C1 segment of cervical spinal cord (tissue), 14 donors: ENCODE measurements at places on chromosomes 1 and 21.

DNA sequence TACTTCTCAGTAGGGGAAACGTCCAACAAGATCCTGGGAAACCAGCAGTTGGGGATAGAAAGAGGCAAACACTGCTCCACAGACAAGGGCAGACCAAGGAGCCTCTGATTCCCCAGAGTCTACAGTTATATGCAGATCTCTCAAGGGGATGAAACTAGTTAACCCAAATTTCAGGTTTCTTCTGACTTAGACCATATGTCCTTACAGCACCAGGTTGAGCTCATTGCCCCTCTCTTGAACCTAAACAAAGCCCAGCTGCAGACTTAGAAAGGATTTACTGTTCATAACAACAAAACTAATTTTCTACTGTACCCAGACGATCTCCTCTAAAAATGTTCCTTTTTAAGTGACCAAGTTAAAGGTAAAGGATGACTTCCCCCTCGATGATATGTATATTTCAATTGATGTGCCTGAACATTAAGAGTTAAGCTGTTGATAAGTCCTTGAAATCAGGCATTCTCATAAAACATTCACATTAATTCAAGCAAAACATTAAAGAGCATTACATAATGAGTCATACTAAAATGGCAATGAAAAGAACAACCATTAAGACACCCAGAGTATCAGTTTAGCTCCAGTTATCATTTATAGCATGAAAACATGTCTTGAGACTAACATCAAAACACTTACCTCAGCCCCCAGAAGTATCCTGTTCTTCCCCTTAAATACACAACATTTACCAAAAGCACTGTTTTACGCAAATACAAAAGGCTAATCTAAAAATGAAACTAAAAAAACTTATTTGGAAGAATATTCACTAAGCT is 24.1 kb downstream of the SMYD3 start:
- no peak for DNase-seq

DNA sequence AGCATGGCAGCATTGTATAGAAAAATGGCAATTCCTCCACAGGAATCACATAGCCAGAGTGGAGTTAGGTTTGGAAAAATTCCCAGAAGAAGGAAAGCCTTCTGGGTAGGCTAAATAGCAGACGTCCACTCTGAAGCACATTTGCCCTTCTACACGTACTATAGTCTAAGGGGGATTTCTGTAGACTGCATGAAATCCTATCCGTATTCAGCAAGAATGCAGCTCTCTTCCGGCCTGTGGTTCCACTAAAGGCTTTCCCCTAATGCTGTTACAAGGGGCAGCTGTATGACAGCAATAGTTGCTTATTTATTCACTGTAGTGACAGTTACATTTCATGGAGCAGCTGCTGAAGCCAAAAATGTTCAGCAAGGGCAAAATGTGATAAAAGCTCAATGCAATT is 263.6 kb downstream of the RWDD3 start:
- no peak for DNase-seq

DNA sequence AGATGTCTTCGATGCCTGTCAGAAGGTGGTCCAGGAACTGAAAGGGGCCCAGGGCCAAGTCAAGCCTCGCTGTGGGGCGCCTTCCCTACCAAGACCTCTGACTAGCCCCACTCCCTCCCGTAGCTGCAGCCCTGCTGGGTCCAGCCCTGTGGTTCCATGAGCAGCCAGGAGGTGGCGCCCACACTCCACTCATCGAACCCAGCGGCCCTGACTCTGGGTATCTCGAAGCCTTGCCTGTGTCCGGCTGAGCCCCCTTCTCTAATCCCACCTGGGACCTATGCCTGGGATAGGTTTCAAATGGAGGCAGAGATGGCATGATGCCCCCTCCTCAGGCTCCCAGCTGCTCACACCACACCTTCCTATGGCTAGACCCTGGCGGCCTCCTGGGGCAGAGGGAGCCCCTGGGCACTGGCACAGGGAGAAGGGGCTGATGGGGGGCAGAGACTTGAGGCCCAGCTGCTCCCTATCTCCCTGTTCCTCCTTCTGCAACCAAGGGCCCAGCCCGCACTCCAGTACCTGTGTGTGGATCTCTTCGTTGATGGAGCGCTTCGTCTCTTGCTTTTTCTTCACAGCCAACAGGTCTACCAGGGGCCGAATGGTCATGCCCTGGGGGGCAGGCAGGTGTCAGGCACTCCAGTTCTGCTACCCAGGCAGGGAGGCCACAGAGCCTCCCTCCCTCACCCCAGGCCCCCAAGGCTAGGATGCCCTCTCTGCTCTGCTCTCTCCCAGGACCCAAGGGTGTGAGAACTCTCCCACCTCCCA is 52.0 kb downstream of the SLC9A1 start:
- DNase-seq: peak; percentile 44

- DNase-seq: no peak
Observed at GRCh38 chr1:241944300-241944699, 13.3 kb upstream of the BECN2 start.

DNA sequence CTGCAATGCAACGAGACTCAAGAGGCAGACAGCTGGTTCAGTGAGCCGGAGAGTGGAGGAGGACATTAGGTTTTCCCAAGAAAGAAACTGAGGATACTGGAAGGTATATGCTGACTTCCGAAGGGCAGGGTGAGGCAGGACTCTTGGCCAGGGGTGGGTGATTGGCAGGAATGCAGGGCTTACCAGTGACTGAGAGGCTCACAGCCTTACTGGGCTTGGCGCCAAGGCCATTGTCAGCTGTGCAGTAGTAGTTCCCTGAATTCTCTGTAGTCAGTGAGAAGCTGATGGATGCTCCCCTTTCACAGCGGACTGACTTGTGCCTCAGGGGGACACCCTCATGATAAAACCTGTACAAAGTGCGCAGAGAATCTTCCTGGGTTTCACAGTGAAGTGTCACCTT is 9.6 kb downstream of the FCRL5 start:
- DNase-seq: peak; percentile 2

DNA sequence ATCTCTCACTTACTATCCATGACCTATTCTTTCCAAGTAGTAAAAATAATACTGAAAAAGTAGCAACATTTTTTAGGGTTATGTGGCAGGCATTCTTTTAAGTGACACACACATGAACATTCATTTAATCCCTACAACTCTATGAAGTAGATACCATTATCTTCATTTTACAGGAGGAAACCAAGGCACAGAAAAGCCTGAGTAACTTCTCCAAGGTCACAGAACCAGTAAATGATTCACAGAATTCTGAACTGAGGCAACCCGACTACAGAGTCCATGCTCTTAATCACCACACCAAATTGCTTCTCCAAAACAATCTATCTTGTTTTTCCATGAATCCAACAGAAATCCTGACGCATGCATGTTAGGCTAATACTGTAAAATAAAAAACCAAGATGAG is 17.5 kb downstream of the FUBP1 start:
- DNase-seq: no peak

DNA sequence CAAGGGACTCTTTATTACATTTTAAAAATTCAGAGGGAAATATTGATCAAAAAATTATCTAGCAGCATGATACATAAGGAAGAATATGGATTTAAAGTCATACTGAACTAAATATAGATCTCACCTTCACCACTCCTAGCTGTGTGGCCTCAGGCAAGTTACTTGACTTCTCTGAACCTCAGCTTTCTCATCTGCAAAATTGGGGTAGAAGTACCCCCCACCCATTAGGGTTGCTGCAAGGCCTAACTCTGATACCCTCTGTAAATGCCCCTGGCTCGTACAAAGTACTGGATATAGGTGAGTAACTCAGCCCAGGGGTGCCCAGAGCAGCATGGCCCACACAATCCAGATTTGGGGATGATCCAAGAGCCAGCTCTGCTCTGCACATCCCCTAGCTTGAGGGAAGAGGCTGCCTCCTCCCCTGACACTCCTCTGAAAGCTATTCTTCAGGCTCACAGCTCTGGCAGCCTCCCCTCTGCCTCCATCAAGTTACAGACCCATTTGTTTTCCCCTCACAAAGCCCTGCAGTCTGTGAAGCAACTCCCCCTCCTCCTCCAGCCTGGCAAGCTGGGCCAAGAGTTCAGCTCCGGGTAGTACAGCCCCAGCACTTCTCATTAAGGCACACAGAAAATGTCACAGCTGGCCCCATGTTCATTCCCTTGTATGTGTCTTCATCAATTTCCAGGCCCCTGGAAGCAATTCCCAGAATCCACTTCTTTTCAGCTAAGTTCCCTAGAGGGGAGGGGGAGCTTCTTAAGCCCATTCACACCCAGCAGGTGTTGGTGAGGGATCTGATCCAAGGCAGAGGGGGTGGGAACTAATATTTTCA is 143.7 kb downstream of the PLPP3 start:
- peak; percentile 60 for DNase-seq

DNA sequence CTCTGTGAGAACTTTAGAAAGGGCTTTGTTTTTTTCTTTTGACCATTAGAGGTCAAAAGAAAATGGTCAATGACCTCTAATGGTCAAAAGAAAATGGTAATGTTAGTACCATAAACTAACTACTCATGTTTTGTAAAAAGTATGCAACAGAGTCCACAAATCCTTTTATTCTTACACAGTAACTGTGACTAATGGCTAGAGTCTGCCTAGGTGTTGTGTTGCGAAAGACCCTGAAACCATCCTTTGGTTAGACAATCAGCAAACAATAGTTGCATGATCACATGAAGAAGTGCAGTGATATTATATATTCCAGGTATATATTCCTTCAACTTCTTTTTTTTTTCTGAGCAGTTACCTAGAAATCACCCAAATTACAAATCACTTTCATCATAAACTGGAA is 40.9 kb downstream of the NEGR1 start:
- DNase-seq: no peak

DNA sequence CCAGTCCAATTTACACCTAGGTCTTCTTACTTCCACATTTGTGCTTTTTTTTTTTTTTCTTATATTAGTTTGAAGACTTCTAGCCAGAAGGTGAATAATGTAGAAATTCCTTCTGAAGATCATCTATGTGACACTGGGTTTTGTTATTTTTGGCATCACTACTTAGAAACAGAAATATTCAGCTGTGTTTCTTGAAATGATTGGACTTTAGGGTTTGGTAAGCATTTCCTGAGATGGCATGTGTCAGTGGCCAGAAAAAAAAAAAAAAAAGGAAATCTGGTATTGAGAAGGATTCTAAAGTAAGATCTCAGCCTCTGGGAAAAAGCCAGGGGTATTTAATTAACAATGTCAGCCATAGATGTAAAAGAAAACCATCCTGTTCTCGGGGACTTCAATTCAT is 43.4 kb upstream of the LRRC8C start:
- DNase-seq: no peak

DNA sequence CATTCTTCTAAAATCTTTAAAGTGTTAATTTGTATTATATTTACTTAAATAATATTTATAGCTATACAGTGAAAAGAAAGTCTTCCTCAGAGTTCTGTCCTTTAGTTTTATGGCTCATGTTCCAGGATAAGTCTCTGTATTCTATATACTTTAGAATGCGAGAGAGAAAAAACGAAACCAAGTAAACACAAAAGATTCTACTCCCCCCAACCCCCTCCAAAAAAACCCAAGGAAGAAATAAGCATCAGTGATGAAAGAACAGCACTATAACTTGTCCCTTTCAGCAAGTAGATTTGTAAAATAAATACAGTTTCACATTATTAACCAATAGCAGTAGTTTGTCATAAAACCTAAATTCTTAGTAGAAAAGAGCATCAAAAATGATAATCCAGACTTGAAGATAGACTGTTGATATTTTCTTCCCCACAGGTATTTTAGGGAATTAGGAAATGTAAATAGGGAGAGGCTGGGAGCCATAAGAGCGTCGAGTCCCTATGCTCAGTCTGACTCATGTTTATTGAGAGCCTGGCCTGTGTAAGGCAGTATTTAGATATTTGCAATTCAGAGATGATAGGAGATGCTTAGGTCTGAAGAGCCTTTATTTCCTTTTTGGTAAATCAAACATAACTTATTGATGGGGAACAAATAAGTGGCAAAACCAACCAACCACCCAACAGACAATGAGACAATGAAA is 35.5 kb downstream of the CDC14A start:
- DNase-seq: no peak

DNA sequence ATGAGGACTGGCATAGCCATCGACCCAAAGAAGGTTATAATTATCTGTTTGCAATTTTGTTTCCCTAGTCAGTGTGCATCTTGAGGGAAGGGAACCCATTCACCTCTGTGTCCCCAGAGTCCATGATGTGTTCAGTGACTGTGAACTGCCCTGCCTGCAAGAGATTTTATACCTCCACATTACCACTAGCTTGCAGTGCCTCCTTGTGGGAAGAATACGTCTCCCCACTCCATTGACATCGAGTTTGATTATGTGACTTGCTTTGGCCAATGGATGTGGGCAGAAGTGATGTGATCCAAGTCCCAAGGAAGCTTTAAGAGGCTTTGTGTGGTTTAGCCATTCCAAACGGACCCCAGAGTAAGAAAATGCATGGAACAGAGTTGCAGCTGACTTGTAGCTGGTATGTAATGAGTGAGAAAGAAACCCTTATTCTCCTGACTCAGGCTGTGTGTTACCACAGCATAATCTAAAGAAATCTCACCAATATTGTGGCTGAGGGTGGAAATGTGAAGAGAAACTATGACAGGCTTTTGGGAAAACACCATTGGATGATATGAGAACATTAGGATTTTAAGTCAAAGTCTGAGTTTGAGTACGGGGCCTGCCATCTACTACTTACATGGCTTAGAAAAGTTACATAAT is 47.8 kb upstream of the NRDC start:
- DNase-seq: no peak

DNA sequence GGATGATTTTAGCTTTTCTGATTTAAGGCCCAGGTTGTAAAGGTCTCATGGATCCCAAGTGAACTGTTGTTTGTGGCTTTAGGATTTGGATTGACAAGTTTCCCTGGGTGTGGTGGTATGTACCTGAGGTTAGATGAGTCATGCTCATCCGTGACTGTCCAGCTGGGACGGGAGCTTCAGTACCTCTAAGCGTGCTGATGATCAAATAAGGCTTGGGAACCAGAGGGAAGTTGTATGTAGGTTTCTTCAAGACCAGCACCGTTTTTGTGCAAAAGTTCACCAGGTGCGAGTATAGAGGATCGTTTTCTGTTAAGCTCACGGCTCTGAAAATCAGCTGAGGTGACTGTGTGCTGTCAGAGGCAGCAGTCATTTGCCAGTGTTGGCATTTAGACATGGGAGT is 19.8 kb downstream of the PLA2G2E start:
- DNase-seq: no peak

- no peak for DNase-seq
Observed at GRCh38 chr1:43651188-43651587, 1.2 kb downstream of the KDM4A start.
